Inflammatory macrophage treated with lipopolysaccharide for 1 hour (primary cell): ENCODE measurements at places on chromosomes 2 and 18.

- DNase-seq, result no peak
Observed at GRCh38 chr2:96530144-96530430, 6.5 kb upstream of the ARID5A start.

DNA sequence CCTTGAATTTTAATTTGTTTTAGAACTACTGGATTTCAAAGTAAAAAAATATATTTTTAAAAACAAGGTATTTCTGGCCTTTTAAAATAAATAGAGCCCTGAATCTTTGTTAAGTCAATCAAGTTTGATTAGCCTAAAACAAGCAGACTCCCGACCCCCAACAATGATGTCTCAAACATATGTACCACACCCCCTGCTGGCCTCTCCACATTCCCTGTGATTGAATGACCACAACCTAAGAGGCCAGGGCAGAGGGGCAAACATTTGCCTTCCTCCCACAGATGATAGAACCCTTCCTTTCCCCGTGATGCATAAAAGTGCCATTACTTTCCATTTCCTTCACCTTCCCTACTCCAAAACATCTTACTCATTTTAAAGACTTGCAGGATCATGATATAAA lies 130.9 kb downstream of the STK39 start:
- no peak for DNase-seq

- DNase-seq, result no peak
Observed at GRCh38 chr2:23354554-23354953, 30.4 kb upstream of the KLHL29 start.

DNA sequence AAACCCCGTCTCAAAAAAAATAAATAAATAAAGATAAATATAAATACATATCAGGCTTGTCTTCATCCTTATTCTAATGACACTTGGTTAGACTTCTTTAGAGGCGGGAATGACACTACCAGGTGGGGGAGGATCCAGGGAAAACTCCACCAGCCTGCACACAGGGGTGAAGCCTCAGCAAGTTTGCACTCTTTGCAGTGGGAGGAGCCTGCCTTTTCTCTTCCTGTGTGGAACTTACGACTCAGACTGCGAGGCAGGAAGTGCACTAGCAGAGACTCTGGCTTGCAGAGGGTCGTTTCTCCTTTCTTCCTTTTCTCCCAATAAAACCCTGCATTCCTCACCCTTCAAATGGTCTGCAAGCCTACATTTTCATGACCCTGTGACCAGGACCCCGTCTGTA lies 153.6 kb upstream of the CBLN2 start:
- DNase-seq, result no peak

DNA sequence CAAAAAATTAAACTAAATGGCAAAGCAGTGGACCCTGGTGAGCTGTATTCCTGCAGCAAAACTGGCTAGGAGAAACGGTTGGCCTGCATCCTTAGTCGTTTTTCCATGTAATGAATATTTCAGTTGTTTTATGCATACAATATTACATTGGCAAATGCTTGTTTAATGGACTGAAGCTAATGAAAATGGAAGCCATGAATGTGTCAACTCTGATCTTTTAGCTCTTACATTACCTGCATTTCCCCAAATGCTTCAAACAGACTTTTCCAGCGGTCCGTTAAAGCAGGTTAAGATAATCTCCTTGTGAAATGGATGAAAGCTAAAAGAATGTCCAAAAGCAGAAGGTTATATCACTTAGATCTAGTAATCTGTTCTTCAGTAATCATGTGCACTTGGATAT lies 686.3 kb upstream of the SETBP1 start:
- no peak for DNase-seq

- DNase-seq, result no peak
Observed at GRCh38 chr2:32436150-32436549, 79.3 kb downstream of the BIRC6 start.

DNA sequence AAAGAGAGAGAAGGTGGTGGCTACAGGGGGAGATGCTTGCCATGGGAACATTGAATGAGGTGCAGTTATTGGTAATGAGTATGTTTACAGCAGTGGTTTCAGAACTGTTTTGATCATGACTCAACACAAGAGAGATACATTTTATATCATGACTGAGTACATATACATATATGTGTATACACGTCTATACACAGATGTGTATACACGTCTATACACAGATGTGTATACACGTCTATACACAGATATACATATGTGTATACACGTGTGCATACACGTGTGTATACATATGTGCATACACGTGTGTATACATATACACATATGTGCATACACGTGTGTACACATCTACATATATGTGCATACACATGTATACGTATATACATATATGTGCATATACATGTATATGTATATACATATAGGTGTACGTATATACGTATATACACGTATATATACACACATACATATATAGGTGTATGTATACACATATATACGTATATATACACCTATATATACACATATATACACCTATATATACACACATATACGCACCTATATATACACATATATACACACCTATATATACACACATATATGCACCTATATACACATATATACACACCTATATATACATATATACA lies 518.5 kb downstream of the TSN start:
- DNase-seq, result no peak

DNA sequence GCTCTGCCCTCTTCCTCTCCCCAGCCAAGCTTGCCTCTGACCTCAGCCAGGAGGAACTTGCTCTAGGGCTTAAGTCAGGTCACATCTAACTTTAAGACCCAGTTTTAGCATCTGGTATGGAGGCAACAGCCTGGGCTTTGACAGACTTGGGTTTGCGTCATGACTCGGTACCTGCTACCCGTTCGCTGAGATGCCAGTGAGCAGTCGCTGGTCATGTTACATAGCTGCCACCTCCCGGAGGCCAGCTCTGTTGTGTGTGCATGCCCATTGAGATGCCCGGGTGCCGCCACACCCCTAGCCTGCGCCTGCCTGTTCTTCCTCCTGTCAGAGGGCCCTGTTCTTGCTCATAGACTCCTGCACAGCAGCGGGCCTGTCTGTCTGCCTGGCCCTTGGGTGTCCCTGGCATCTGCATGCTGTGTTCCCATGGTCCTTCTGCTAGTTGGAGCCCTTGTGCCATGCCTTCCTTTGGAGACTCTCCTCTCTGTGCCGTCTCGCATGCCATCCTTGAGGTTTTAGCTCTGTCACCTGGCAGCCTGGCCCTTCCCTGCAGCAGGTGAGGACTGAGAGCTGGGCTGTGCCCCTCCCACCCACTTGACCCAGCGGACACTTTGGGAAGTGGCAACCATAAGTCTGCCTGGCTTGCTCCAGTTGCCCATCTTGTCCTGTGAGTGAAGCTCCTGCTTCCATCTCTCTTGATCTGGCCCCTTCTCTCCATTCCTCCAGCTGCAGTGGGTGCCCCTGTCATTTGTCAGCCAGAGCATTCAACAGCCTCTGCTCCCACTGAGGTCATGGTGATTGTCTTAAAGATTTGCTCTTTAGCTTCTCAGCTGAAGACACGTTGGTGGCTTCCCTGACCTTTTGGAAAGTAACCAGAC lies 24.9 kb downstream of the ASAP2 start:
- peak; percentile 37 for DNase-seq

DNA sequence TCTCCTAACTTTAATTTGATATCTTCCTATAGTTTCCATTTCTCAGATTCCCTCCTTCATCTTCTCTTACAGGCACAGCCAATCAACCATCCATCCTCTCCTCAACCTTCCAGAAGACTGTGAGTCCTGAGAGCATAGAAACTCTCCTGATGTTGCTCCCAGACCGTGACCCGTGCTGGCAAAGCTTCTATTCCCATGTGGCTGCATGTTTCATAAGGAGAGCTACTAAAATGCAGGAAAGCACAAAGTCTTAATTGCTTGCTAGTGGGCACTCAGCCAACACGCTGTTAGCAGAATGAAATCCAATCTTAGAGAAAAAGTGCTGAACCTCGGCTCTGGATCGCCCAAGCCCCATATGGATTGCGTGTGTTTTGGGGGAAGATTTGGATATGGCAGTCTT lies 1244.7 kb upstream of the ZEB2 start:
- DNase-seq, result no peak

- no peak for DNase-seq
Observed at GRCh38 chr2:50018292-50018691, 864.0 kb upstream of the FSHR start.

GRCh38 chr2:25543-25942 lies 20.8 kb downstream of the FAM110C start:
- DNase-seq, result no peak

DNA sequence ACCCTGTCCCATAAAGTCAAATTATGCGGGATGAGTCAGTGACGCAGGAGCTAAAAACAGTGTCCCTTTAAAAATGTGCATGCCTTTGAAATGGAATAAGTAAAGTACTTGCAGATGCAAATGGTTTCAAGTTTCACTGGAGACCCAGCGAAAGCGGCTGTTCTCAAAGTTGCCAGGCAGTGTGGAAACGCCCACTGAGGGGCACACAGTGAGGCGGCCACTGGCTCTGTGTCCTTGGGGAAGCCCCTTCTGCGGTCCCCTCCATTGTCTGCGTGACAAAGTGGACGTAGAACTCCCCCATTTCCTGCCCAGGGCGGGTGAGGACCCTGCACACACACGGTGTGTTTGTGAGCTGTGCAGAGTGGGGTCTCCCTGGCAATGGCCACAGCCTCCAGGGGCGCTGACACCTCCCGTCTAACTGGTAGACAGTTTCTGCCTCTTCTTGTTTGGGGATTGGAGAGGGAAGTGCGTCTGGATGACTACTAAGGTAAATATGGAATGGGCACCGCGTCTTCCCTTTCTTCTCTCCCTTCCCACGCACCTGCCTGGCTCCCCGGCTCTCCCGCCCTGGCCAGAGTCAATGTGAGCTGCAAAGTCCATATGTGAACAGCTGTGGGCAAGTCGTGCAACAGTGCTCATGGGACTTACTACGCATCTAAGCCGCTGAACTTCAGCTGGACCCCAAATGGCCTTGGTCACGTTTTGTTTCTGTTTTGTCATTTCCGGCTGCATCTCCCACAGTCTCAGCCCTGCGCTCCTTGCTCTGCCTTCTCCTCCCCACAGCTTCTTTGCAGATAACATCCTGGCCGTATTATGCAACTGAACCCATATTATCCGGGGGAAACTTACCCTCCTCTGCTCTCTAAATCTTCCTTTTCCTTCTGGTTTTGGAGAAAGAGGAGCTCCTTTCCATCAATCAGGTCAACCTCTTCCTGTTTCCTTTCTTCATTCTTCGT lies 33.7 kb upstream of the ZNF516 start:
- peak; percentile 26 for DNase-seq

GRCh38 chr2:239506101-239506857 lies 105.5 kb upstream of the HDAC4 start:
- no peak for DNase-seq

GRCh38 chr2:43040084-43040854 lies 186.1 kb downstream of the ZFP36L2 start:
- peak; percentile 28 for DNase-seq

GRCh38 chr2:159459279-159459678 lies 157.1 kb downstream of the BAZ2B start:
- no peak for DNase-seq

GRCh38 chr2:234406085-234406484 lies 90.8 kb downstream of the ARL4C start:
- no peak for DNase-seq

GRCh38 chr2:236646441-236646840 lies 76.8 kb downstream of the ACKR3 start:
- DNase-seq, result no peak

- no peak for DNase-seq
Observed at GRCh38 chr2:24928036-24928435, 8.0 kb upstream of the ADCY3 start.

DNA sequence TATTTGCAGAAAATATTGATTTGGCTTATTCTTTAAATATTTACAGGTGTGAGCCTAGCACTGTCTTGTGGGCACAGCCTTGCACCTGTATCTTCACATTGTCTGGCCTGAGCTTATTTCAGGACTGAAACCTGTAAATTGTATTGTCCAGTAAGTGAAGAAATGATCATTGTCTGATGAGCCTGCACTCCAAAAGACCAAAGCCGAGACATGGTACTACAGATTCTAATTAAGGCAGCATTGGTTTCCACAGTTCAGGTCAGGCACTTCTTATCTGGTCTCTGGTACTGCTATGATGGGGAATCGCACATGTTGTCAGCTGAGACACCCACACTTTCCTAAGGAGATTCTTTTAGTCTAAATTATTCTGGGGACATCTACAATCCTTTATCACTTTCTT lies 479.0 kb downstream of the TDRD15 start:
- DNase-seq, result no peak

DNA sequence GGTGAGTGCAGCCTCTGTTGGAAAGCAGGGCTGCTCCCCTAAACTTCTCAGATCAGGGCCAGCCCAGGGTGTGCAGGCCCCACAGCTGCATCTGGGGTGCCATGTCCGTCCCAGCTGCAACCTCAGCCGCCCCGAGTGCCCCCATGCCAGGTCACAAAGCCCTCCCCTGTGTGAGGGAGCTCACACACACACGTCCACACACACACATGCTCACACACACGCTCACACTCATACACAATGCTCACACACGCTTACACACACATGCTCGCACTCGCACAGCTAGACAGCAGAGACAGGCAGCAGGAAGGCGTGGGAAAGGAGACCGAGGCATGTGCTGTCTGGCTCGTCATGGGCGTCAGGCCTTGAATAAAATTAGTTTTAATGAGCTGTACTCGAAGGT lies 55.4 kb downstream of the ADI1 start:
- DNase-seq, result no peak

DNA sequence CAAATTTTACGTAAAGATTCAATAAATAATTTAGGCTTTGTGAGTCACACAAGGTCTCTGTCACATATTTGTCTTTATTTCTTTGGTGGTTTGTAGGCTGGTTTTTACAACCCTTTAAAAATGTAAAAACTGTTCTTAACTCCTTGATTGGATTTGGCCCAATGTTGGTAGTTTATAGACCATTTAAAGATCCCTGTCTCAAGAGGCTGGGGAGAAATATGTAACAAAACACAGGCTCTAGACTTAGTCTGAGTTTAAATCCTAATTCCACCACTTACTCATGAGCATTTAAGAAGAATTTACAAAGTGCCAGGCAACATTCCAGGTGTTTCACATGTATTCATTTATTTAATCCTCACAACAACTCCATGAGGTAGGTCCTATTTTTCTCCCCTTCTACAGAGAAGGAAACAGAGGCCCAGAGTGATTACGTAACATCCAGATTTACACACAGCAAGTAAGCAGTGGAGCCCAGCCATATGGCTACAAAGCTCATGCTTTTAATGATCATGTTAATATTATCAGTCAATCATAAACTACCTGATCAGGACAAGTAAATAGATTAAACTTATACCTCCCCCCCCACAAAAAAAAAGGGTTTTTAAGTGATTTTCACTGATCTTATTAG lies 416.6 kb upstream of the ACVR2A start:
- no peak for DNase-seq

DNA sequence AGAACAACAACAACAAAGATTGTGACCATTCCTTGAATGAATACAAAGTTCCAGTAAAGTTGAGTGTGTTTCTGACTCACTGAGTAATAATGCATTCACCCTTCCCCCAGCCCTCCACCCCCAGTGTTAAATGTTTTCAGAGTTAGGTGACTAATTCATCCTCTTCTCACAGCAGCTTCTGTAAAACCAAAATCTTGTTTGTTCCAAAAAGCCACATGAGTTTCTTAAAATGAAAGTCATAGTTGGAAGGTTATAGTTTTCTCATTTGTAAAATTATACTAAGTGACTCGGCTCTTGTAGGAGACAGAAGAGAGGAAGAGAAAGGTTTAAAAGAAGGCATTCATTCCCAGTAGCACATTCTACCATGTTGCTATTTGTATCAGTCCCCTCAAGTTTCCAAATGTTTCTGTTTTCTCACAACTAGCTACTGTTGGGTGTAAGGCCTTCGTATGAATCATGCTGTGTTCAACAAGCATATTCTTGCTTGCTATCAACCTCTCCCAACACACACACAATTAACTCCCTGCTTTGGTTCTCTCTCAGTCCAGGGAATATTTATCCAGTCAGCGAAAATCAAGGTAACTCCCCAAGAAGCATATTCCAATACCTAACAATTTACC lies 75.3 kb downstream of the MBD2 start:
- DNase-seq, result peak; percentile 31
